ENCODE measurements at places on chromosomes 16 and 17.
A peak's percentile ranks its signal among the peaks of the same experiment; 100 is the strongest.

DNA sequence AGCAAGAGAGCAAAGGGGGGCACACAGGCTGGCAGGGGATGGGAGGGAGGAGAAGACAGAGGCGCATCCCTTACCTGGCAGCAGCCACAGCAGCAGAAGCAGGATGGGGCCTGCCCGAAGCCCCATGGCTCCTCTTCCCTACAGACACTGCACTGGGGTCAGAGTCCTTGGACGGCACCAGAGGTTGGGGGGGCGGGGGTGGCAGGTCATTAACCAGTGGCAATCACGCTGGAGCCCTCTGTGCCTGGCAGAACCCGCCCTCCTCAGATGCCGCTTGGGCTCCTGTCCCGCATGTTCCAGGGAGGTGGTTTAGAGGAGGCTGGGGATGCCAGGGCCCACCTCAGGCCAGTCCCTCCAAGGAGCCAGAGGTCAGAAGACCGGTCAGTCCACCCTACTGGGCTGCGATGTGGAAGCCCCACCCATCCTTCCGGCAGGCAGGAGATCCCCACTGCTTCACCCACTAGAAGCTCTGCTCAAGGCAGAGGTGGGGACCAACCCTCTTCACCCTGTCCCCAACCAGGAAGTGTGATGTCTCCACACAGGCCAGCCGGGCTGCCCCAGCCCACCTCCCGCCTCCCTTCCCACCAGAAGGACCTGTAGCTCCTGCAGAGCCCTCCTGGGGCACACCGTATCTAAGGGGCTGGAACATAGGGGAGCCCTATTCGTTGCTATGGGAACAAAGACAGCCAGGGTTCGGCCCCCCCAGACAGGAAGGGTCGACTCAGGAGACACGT is 11.7 kb downstream of the ZG16B start:
- DNase-seq = no peak

- peak; percentile 41 for DNase-seq
Measured at GRCh38 chr16:57178196-57178595, 7.6 kb downstream of the PSME3IP1 start.

DNA sequence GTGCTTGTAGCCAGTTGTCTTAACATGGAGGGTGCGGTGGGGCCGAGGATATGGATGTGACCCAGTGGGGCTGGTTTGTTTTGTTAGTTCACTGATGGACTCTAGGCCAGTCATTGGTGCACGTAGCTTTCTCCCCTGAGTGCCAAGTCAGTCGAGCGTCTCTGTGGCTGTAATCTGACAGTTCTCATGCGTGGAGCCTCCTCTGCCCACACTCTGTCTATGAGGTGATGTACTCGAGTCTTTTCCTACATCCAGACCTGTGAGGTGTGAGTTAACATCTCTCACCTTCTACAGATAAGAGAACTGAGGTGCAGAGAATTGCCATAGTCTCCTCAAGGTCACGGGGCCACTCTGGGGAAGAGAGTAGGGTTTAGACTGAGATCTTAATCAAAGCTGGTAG is 90.2 kb downstream of the MARCHF10 start:
- DNase-seq = no peak

- no peak for DNase-seq
Measured at GRCh38 chr16:49599281-49599680, 225.7 kb downstream of the C16orf78 start.

- no peak for DNase-seq
Measured at GRCh38 chr17:61484174-61484573, 32.0 kb downstream of the TBX4 start.

DNA sequence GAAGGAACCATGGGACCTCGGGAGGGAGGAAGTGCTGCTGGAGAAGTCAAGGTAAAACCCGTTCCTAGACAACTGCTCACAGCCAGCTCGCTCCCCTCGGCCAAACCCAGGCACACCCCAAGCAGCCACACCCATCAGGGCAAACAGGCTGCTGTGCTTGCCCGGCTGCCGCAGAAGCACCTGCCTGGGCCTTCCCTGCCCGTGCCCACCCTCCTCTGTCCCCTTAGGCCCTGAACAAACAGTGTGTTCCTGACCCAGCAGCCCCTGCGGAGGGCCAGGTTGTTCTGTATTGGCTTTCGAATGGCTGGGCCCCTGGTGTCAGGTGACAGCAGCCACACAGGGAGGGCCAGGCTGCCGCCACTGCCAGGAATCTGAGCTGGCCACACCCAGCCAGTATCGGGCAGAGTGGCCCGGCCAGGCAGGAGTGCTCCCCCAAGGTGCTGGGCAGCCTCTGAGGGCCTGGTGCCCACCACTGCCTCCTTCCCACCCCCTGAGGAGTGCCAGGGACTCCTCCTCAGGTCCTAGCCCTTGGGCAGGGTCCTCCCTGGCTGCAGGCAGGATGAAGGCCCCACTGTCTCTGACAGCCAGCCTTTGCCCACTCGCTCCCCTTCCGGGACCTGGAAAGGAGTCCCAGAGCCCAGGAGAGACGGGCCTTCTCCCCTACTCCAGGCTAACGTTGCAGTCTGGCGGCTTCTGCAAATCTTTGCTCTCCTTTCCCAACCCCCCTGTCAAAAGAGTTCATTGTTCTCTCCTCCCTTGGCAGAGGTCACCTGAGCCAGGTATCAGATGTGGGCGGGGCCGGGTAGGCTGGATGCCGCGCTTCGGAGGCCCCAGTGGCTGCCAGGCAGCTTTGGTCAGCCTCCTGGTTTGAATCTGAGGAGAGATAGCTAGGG is 24.0 kb downstream of the LLGL2 start:
- no peak for DNase-seq

GRCh38 chr16:30474684-30475083 is 2.1 kb downstream of the ITGAL start:
- no peak for DNase-seq

DNA sequence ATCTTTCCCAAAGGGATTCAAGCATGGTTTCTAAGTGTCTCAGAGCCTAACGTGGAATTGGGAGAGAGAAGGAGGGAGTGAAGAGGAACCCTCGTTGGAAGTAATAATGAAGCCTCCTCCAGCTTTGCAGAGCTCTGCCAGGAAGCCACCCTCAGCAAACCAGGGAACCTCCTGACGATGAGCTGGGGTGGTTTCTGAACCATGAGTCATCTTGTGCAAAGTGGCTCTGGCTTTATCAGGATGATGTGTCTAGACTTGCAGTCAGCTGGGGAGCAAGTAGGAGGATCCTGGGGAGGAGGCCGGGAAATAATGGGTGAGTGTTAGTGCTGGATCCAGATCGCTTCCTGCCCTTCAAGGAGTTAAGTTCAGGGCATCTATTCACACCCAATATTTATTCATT is 191.7 kb upstream of the RBFOX1 start:
- DNase-seq = no peak

DNA sequence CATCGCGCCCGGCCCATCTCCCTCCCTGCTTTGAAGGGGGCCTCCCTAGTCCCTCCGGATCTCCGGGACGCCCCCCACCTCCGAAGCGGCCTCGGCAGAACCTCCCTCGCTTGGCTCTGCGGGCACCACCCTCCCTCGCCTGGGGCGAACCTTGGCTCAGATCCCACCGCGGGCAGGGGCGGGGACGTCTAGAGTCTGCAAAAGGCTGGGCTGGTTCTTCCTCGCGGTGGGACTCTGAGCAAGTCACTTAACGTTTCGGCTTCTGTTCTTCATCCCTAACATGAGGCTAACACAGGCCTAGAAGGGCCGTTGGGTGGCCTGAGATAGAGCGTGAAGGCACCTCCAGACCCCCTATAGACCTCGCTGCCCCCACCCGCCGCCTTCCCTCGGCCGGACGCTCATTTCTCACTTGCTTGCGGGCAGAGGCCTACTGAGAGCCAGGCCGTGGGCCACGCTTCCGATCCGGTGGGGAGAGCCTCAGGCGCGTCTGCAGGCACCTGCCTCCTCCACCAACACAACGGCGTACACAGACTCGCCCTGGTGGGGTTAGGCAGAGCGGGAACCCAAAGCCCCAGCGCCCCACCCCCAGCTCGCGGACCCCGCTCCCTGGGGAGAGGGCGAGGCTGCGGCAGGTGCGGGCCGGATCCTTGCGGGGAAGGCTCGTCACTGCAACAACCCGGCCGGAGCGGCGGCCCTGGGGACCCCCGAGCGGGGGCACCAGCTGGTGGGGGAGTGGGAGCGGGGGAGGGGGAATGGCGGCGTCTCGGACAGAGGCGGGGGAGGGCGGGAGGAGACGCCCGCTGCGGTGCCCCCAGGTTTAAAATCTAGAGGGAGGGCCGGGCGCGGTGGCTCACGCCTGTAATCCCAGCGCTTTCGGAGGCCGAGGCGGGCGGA is 5.4 kb downstream of the MYO1C start:
- no peak for DNase-seq

GRCh38 chr16:30429418-30429677 is 482 bp downstream of the DCTPP1 start:
- DNase-seq = no peak

DNA sequence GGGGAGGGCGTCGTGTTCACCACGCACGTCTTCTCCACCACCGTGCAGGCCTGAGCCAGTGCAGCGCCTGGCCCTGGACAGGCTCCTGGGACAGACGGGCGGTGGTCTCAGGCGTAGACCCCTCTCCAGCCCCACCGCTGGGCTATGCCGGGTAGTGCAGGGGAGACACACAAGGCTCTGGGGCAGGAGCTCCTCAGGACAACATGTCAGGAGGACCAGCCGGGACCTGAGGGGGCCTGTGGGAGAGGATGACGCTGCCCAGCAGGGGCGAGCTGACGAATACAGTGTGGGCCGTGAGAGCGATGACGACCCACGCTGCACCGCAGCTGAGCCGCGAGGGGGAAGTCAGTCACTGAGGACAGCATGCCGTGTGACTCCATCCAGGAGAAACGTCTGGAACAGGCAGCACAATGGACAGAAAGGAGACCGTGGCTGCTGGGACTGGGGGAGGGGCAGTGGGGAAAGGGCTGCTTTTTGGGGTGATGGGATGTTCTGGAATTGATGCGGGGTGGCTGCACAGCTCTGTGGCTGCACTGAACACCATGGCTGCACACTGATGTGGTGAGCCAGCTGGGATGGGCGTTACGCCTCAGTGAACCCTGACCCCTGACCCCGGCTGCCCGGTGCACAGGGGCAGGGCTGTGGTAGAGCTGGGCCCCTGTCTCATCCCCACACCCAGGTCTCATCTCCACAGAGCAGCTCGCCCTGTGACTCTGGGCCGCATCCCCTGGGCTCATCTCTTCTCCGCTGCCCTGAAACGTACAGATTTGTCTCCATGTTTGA is 20.2 kb downstream of the DNASE1 start:
- DNase-seq = no peak

DNA sequence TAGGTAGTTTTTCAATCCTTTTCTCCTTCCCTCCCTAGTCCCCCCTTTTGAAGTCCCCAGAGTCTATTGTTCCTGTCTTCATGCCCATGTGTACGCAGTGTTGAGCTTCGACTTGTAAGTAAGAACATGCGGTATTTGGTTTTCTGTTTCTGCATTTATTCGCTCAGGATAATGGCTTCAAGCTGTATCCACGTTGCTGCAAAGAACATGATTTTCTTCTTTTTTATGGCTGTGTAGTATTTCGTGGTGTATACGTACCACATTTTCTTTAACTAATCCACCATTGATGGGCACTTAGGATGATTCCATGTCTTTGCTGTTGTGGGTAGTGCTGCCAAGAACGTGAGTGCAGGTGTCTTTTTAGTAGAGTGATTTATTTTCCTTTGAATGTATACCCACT is 651.2 kb downstream of the WWOX start:
- DNase-seq = no peak

DNA sequence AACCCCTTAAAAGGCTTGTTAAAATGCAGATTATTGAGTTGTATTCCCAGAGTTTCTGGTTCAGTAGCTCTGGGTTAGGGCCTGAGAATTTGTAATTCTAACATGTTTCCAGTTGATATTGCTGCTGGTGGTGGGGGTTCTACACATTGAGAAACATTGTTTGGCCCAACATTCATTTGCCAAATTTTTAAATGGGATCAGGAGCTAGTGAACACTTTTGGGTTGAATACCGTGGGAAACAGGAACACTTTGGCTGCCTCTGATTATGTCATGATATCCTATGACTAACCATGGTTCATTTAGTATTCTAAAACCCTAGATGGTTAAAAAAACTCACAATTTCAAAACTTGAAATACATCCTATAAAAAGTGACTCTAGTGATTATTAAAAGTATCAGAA is 89.3 kb downstream of the RPGRIP1L start:
- no peak for DNase-seq

GRCh38 chr17:12985431-12986293 is 32.2 kb downstream of the ELAC2 start:
- peak; percentile 11 for DNase-seq

- no peak for DNase-seq
Measured at GRCh38 chr17:46803544-46803943, 14.9 kb downstream of the WNT3 start.

GRCh38 chr16:73189136-73189535 is 141.2 kb upstream of the ZFHX3 start:
- DNase-seq = no peak

DNA sequence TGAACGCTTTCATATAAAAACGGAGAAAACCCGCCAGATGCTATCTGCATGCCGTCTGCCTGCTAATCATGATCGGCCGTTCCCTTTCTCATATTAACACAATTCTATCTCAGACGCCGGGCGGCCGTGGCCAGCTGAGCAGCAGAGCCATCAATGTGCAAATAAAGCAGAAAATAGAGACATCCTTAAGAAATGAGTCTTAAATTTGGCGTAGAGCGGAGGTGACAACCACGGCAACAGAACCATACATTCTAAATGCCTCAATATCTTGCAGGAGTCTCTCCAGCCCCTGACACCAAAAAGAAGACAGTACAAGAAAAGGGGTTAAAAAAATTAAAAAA is 2.7 kb upstream of the IRX5 start:
- DNase-seq = peak; percentile 42

DNA sequence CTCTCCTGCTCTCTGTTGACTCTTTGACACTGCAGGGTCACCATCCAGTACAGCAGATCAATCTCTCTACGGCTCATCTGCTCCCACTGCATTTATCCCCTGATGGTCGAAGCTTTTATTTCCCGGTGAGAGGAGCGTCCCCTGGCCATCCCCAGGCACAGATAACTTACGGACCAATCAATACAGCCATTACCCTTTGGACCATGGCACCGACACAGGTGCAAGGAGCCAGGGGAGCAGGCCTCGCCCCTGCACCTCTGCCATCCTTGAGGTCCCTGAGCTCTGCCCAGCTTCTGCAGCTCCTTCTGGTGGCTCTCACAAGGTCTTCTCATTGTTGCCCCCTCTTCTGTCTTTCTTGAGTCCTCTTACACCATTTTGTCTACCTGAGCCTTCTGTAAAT is 115.6 kb downstream of the SDK2 start:
- no peak for DNase-seq

- no peak for DNase-seq
Measured at GRCh38 chr16:14248791-14249190, 177.7 kb downstream of the MRTFB start.

- DNase-seq = peak; percentile 82
Measured at GRCh38 chr16:53773150-53773846, 69.3 kb downstream of the FTO start.

GRCh38 chr17:49457564-49458535 is 37.2 kb upstream of the NGFR start:
- DNase-seq = no peak

DNA sequence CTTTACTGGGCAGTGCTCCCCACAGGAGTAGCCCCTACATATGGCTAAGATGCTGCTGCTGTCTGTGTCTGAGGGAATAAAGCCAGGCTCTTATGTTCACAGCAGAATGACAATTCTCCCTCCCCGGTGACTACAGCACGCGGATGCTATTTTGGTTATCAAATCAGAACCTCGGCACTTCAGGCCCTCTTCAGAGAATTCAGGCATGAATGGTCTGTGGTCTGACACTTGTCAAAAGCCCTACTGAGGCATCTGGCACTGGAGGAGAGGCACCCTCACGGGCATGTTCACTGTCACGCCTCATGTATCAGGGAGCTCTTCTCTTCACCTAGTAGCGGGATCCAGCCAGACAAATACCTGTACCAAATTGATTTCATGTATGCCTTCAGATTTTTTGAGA is 30.4 kb downstream of the KIAA0513 start:
- DNase-seq = no peak

GRCh38 chr17:50542795-50543774 is 3.9 kb upstream of the SPATA20 start:
- no peak for DNase-seq

Measured in pons (tissue), 1 donor.